ENCODE measurements at places on chromosomes 4 and X.
A peak's percentile ranks its signal among the peaks of the same experiment; 100 is the strongest.

- DNase-seq, result peak; percentile 58
Observed at GRCh38 chrX:7586126-7586525, 256.8 kb upstream of the VCX start.

DNA sequence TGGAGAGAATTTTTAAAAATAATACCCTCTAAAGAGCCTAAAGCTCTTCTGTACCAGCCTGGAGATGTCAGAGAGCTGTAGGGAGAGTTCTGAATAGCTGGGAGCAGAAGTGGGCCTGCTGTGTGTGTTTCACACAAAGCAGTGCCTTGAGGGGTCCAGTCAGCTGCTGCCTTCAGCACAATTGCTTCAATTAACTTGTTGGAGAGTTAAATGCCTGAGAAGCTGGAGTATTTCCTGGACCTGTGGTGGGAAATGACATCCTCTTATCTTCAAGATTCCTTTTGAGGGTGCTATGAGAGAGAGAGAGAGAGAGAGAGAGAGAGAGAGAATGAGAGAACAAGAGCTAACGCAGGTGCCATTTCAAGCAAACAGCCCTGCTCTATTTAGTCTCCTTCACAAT is 96.2 kb upstream of the IL1RAPL2 start:
- DNase-seq, result no peak

DNA sequence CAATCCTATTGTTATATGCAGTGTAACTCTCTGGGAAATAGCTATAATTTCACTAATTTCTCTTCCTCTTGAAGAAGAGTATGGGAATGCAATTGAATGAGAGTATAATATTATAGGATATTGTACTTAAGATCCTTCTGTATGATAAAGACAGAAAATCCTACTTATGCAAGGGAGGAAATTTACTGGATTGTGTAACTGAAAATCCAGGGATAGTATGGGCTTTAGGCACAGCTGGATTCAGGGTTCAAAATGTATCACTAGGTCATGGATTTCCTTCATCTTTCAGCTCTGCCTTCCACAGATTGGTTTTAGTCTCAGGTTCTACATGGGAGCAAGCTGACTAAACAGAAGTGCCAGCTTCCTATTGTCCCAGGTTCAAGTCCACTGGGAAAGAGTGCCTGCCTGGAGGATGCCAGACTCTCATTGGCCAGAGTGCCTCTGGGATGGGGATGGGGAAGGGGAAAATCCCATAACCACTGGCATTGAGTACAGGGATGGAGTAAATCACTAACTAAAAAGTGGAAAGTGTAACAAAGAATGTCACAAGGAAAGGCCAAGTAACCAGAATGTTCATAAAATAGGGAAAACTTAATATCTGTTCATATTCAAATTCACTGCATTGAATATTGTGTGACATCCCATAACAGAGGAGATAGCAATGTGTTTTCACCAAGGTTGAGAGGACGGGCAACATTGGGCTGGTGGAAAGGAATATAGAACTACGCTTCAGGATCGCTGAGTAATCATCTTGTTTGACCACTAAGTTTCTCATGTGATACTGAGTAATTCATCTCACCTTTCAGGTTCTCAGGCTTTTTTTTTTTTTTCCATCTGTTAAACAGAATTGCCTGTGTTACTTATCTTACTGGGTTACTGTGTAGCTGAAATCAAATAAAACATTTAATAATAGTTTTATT is 75.7 kb downstream of the ANXA3 start:
- no peak for DNase-seq

DNA sequence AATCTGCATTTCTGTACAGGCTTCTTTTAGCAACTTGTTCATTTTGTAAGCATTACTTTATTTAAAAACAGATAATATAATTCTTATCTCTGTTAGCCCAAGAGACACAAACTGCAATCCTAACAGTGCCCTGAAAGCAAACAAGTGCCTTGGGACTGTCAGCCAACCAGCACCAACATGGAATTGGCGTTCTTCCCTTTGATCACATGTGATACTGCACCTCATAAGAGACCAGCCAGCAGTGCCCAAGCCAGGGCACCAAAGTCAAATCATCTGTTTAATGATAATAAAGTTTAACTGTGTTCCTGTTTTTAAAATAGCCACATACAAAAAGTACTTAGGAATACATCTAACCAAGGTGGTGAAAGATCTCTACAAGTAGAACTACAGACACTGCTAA is 223.2 kb downstream of the PRDM5 start:
- DNase-seq, result no peak

DNA sequence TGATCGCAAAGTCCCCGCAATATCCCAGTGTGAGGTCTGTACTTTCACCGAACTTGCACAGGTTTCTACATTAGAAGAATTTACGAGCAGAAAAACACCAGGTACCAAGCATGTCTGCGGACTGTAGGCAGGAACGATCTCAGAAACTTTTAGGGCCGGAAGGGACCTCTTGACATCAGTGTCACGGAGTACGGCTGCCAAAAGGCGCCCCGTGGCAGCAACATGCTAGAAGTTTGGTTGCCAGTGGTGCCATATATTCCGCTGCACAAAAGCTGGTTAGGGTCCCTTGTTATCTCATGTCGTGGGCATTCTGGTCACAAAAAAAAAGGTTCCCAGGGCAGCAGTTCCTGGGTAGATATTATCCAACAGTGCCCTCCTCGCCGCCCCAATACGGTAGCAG is 61.0 kb upstream of the DCAF8L1 start:
- no peak for DNase-seq

DNA sequence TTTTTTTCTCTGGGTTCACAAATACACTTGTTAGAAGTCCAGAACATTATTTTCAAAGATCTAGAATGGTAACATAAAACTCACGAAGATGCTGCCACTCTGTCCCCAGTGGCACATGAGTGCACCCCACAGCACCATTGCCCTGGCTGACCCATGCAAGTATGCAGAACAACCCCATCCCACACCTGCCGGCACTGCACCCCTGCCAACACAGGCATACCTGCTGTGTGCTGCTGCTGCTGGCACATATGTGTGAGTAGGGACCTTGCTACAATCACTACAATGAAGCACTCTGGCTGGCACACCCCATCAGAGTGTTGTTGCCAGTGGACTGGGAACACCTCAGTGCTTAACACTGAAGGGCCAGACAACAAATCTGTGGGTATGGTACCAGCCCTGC is 66.9 kb downstream of the CISD2 start:
- no peak for DNase-seq

DNA sequence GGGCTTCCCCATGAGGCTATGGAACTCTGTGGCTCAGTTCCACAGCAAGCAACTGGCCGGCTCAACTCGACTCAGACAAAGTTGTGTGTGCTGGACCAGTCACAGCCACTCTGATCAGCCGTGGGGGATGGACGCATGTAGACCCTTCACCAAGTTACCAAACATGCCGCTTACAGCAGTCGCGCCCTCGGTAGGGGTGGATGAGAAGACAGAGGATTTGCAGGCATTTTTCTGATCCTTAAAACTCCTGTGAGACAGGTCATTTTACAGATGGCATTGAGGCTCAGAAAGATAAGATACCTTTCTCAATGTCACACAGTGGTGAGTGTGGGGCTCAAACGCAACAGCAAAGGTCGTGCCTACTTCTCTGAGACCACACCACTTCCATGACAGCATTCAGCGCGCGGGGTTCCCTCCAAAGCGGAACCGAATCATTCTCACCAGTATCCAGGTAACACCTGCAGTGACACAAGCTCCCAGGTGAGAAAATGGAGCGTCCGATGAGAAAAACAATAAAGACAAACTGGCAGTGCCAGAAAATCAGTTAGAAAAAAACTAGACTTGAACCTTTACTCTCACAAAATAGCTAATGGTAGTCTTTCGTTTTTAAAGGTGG is 83.6 kb downstream of the RELL1 start:
- no peak for DNase-seq

GRCh38 chrX:123476611-123477219 is 256.1 kb downstream of the THOC2 start:
- DNase-seq, result no peak

DNA sequence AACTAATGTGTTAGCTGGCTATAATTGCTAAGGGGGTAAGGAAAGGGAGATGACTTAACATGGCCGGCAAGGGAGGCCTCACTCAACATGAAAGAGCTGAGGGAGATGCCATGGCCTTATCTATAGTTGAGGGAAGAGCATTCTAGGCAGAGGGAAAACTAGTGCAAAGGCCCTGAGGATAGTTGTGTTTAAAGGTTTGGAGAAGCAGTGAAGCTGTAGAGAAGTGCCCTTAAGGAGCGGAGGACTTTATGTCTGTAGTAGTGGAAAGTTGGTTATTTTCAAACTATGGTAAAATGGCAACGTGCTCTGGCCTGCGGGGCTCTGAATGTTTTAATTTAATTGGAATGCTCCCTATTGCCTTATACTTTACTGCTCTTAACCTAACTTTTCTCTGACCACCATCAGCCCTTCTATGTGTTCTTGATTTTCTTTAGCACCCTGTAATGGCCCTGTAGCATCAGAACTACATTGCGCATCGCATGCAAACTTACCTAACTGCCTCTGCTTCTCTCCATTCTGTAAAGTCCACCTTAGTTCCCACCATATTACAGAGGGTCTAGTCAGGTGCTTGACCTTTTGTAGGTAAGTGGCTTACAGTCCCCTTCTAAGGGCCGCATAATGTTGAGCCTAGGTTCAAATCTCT is 35.8 kb downstream of the ERVMER34-1 start:
- no peak for DNase-seq

GRCh38 chr4:177010418-177010817 is 217.7 kb upstream of the VEGFC start:
- no peak for DNase-seq

DNA sequence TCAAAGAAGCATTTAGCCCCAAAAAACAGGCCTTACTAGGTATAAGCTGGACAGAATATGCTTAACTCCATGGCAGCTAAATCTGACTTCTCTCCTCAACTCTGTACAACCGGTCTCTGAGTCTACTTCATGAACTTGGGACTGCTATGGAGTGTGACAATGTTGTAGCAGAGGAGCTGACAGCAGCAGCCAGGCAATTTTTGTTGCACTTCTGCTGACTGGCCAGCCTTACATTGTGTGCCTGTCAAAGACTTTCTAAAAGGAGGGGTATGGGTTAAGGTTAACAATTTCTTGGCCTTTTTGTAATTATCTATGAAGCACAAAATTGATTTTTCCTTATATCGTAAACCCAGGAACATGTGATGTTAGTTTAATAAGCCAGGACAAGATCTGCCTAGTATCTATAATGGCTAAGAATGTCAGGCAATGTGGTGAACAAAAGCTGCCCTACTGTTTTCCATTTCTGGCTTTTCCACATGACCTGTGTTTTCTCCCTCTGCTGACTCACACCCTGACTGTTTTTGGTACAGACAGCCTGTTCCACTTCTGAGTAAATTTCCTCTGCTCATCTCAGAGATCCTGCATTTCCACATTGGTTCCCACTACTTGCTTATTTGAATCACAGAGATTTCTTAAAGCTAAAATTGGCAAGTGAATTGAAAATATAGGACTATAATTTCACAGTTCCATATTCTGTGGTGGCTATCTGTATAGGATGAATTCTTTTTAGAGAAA is 9.3 kb downstream of the NOX1 start:
- no peak for DNase-seq

DNA sequence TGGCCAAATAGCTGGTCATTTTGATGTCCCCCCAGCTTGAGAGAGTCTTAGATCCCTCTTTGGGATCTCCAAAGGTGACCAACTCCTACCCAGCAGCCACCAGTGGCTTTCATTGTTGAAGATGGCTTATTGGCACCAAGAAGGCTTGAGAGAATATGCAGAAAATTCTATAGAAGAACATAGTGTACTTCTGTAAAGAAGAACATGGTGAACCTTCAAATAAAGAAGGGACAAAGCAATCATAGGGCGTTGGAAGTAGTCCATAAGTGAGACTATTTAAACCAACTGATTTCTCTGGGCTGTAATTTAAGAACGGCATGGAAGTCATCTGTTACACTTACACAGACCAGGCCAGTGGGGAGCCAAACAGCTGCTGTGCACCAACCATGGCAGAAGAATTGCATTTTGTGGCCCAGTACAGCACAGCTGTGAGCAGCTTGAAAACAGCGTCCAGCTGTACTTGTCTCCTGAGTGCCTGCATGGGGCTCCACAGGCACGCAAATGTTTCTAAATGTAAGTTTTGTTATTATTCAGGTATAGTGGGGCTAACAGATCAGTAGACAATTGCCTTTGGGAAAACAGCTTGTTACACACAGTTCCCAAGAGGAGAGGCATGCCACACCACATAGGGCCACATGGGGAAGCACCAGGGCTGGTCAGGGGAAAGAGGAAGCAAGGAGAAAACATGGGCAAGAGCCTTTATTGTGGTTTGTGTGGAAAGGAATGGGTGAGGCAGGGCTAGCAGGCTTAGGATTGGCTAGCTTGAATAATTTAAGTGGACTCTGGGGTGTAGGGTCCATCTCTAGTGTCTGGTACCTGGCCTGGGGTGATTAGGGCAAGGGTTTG is 125.0 kb downstream of the ARHGAP6 start:
- DNase-seq, result no peak

GRCh38 chr4:36414248-36414647 is 132.8 kb downstream of the DTHD1 start:
- no peak for DNase-seq

DNA sequence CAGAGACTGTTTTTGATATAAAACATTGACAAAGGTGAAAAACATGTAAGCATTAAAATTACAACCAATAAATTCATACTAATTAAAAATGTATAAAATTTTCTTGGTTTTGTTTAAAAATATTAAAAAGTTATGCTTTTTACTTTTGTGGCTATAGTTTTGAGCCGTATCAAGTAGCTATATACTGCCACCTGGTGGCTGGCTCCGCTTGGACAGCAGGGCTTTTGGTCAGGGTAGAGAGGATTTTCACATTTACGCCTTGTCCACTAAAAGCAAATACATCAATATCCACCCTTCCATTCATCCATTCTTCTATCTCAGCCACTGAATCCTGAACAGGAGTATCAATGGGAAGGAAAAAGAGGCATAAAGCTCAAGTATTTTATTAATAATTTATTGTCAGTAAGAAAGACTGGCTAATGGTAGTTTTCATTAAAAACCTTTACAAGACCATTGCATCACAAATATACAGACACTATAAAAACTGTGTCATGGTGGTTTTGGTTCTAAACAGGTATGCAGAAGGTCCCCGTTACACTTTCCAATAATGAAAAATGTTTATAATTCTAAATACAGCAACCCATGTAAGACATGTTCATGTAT is 32.1 kb upstream of the MTNR1A start:
- DNase-seq, result peak; percentile 26

DNA sequence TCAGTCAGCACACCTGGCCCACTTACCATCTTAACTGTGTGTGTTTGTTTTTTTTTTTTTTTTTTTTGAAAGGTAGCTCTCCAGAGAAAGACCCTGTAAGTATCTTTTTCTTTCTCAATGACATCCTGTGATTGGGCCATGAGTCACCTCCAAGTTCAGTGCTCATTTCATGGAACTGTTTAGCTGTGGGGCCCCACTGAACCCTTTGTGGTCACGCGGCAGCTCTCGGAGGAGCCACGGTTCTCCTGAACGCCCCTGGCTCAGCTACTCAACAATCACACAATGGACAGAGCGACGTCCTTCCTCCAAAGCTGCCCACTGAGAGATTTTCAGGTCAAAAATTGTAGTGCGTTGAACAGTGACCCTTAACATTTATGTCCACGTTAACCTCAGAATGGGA is 14.2 kb upstream of the IL3RA start:
- DNase-seq, result no peak

GRCh38 chr4:136219592-136220125 is 1312.6 kb downstream of the PCDH18 start:
- no peak for DNase-seq
